SHP77 treated with DMSO at 0.1 percent for 48 hours (cell line): ENCODE measurements at places on chromosomes 5 and 9.

DNA sequence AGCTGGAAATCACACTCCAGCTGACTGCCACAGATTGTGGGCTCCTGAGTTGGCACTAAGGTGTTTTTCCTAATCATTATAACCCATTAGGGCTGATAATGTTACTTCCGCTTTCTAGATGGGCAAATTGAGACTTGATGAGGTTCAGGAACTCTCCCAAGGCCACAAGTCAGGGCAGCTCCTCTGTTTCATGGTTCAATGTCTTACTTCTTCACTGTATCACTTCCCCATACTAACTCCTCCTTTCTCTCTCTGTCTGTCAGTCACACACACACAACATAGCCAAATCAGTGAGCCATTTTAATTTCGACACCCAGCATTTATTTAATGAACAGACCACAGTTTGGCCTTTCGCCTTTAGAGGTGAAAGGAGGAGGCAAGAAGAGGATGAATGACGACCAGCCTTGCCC is 17.8 kb upstream of the TRAF1 start:
- no peak for DNase-seq

DNA sequence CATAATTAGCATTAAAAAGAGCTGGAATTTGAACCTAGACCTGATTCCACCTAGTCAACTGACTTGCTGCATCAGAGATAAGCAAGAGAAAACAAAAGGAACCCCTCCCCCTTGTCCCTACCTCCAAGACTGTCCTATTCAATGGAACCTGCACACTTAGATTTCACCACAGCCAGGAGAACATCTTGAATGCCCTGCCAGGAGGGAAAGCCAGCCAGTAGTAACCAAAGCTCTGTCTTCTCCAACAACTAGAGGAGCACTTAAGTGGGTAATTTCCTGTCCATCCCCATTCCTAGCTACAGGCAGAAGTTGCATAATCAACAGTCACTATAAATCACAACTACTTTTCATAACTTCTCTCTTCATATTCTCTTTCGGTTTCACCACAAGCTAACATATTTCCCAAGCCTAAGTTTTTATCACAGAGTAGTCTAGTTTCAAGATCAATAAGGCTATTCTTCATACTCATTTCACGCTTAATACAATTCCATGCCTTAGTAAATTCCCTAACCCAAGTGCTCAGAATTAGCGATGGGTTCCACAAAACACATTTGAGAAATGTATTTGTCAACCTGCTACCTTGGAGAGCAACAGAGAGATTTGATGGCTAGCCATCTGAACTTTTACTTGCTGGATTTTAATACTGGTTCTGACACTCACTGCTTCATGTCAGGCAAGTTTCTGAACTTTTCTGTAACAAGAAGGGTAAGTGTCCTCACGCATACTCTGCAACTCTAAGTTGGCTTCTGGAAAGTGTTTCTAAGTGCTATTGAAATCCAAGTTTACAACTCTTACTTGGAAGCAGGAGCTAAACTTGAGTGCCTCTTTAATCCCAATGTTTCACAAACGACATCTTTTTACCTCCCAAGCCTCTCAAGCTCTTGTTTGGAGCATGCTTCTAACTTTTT is 2.0 kb downstream of the DENND1A start:
- DNase-seq, result no peak

DNA sequence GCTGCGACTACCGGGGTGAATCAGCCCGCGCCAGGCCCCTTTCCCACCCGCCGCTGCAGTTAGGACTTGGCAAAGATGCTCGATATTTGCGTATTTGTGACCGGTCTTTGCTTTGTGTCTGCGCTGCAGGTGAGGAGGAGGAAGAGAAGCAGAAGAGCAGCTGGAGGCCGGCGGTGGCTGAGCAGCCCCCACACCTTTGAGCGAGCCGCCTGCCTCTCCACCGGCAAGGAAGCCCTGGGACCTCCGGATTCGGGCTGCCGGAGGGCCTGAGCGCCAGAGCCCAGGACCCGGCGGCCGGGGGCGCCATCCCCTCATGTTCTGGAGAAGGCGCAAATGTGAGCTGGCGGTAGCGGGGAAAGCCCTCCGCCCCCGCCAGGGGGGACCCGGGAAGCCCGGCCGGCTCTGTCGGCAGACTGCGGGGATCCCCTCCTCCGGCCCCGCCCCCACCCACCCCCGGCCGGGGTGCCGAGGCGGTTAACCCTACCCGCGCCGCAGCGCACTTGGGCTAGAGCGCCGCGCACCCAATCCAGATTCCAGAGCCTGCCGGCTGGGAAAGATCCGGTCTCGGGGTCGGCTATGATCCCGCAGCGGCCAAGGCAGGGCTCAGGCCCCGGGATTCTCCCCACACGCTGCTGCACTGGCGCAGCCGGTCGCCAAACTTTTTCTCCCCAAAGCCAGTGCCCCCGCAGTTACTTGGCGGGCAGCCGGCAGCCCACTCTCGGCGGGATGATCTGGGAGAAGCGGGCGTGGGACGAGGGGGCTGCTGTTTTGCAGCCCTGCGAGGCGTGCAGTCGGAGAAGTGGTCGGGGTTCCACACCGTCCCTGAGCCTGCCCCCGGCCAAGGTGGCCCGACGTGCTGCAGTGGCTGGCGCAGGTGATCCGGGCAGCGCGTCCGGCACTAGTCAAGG is 800 bp upstream of the KCNN2 start:
- no peak for DNase-seq

- DNase-seq, result no peak
These were observed 334.8 kb upstream of the ZNF462 start for GRCh38 chr9:106528158-106528557.

DNA sequence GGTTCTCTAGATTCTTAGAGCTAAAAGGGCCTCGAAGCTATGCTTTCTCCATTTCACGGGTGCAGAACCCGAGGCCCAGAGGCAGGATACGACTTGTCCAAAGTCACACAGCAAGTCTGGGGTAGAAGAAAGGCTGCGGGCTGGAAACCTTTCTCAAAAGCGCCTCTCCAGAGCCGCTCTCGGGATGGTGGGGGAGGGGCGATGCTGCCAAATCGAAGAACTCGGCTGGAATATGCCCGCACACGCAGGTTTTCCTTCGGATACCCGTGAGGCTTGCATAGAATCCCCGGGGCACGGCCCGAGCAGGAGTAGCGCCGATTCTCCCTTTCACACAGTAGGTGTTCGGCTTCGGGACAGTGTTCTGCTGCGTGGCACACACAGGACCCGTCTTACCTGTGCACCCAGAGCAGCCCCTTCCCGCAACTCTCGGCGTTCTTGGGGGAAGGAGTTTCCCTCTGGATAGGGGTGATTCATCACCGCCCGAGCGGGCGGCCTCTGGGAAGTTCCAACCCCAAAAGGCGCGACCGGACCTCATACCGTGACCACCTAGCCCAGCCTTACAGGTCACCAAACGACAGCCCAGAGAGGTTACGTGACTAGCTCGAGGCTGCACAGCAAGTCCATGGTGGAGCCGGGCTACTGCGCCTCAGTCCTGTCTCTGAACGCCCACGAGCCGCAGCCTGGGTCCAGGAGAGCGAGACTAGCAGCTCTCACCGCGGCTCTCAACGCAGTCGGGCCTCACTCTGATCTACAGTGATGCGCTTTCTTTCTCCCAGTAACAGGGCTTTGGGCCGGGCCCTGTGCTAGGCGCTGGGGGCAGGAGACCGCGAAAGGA is 4.1 kb downstream of the PAX5 start:
- no peak for DNase-seq

GRCh38 chr5:74392711-74393351 is 247.7 kb downstream of the ENC1 start:
- DNase-seq, result no peak

DNA sequence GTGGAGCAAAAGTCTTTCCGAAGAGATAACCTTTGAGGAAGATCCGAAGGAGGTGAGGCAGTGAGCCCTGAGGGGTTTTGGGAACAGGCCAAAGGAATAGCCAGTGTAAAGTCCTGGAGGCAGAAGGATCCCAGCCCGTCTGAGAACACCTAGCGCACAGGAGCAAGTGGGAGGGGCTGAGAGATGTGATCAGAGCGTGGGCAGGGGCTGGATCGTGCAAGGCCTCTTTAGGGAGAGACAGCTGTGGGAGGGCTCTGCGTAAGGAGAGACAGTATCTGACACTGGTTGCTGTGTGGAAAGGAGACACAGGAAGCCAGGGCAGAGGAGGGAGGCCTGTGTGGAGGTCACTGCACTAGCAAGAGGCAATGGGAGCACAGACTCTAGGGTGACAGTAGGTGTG is 68.2 kb downstream of the BARX1 start:
- DNase-seq, result no peak

DNA sequence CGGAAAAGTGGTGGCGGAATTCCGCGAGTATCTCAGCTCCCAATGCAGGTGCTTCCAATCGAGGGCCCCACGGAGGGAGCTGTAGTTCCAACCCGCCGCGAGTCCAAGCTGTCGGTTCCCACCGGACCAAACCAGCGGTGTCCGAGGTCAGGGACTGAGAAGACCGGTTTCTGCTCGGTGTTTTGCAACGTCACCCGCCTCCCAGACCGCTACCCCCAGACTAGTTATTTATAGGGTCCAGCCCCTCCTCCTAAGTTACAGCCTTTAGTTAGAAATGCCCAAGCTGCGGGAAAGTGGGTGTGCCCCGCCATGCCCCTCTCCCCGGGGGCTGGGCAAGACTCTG is 677 bp upstream of the MYORG start:
- DNase-seq, result no peak

GRCh38 chr9:21782205-21782604 is 20.2 kb upstream of the MTAP start:
- DNase-seq, result no peak

- no peak for DNase-seq
These were observed 155.1 kb upstream of the DMRT1 start for GRCh38 chr9:686321-686813.

GRCh38 chr9:71210326-71210725 is 88.9 kb upstream of the TRPM3 start:
- no peak for DNase-seq

DNA sequence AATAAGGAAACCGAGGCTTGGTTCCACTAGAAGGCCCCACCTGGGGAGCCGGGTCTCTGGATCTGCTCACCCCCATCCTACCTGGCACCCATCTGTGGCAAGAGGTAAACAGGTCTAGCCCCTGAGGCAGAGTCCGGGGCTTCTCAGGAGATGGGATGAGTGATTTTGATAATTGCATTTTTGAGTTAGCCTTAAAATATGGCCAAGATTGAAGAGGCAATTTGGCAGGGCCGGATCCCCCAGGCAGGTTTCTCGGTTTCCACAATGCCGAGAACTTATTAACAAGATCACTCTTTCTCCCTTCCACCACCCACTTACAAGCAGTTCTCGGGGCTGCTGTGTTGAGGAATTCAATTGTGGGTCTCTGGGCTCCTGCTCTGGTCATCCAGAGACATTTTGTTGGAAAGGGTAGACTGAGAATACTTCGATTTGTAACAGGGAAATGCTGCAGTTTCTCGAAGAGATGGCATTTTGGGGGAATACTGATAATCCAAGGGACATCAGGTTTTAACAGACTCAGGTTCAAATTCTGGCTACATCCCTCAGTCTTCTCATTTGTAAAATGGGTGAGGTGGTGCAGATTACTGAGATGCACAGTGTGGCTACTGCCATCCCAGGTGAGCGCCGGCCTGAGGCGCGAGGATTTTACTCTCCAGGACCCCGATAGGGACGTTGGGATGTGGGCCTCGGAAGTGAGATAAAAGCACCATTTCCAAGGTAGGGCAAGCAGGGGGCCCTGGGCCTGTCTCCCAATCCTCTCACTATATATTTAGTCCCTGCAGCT is 194.2 kb downstream of the CDK5RAP2 start:
- no peak for DNase-seq

GRCh38 chr9:119967867-119968535 is 598.8 kb upstream of the BRINP1 start:
- no peak for DNase-seq

- no peak for DNase-seq
These were observed 48.1 kb upstream of the PCSK1 start for GRCh38 chr5:96481009-96481786.

GRCh38 chr9:23611869-23612268 is 214.2 kb downstream of the ELAVL2 start:
- no peak for DNase-seq

DNA sequence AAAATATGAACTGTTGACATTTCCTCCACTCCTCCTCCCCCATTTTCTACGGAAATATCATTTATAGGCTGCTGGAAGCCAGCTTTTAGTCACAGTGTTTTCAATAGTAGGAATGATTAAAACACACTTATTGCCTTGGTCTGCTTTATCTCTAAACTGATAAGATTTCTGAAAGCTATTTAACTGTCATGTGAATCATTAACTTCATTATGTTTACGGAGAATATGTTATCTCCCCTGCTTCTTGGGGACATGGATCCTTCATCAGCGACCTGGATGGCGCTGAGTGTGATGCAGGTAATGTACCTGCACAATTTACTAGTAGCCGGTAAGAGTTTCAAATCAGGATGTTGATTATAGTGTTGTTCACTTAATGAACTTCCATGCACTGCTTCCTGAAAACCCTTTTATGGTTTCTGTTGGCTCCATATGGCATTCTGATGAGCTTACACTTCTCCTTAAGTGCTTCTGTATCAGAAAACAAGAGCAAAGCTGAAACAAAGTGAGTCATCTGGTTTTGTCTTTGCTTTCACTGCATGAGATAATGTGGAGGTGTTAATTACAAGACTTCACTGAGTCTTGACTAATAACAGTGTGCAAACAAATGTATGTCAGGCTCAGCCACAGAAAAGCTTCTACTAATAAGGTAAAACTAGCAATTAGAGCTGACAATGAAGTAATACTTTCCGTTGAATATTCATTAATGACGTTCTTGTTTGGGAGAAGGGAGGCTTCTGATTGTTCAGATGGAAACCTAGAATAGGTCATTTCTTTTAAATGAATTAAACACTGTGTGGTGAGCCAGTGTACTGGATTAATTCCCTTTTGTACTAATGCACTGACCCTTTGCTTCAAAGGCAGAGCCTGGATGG is 162.4 kb upstream of the ZNF608 start:
- DNase-seq, result no peak

DNA sequence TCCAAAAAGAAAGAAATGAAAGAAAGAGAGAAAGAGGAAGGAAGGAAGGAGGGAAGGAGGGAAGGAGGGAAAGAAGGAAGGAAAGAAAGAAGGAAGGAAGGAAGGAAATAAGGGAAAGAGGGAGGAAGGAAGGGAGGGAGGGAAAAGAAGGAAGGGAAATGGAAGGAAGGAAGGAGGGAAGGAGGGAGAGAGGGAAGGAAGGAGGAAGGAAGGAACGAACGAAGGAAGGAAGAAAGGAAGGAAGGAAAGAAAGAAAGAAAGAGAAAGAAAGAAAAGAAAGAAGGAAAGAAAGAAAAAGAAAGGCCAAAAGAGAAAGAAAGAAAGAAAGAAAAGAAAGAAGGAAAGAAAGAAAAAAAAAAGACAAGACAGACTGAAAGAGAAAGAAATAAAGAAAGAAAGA is 263.9 kb upstream of the ATP10B start:
- no peak for DNase-seq

- no peak for DNase-seq
These were observed 41.8 kb upstream of the KCNMB1 start for GRCh38 chr5:170430866-170431437.

- DNase-seq, result no peak
These were observed 103.5 kb downstream of the ZNF462 start for GRCh38 chr9:106966481-106966880.

DNA sequence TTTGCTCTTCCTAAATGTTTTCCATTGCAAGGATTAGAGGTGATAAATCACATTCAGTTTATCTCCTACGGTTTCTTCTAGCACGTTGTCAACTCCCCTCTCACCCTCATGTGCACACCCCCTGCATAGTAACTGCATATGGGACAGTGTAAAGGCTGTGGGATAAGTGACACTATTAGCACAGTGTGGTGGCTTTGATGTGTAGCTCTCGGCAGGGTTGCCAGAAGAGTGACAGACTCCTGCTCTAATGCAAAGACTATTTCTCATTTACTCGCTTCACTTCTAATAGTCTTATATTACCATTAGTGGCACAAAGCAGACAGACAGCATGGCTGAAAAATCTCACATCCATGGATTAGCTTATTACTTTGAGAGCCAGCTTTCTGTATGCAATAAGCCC is 454.6 kb downstream of the CETN3 start:
- DNase-seq, result no peak
